Left ventricle myocardium inferior (tissue), 1 donor: ENCODE measurements at places on chromosomes 12 and 14. TPM values are rescaled to one million over a fixed set of nuclear protein-coding genes. Genes with fewer than 3 reads are reported as not detected.

DNA sequence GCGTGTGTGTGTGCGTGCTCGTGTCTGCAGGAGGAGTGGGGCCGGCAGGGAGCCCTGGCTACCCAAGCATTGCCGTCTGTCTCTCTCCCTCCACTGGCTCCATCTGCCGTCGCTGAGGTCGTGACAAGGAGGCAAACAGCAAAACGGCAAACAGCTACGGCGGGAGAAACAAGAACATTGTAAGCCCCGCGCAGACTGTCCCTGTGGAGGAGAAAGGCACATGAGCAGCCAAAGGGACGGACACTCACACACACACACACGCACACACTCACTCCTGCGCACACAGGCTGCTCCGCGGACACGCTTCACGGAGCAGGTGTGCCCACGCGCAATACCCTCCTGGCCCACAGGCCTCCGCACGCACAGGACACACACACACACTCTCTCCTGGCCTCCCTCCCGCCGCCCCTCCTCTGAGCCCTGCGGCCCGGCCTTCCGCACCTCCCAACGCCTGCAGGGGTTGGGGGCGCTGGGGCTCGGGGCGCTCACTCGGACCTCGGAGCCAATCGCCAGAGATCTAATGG is 905 bp downstream of the CISTR start:
- DNase-seq, result peak; percentile 32
- peak overlapping the region; percentile 67 for H3K27ac ChIP-seq
- peaks cover 37% of the 10 kb centered on the region for H3K4me1 ChIP-seq
- no peaks in the 10 kb centered on the region for H3K36me3 ChIP-seq
- peaks cover 57% of the 10 kb centered on the region for H3K27me3 ChIP-seq

GRCh38 chr14:34120185-34120977 is 169.5 kb upstream of the EGLN3 start:
- H3K27ac ChIP-seq, result peak overlapping the region; percentile 29
- H3K27me3 ChIP-seq, result no peaks in the 10 kb centered on the region
- no peak overlapping the region for H3K4me3 ChIP-seq
- H3K36me3 ChIP-seq, result no peaks in the 10 kb centered on the region
- no peak for DNase-seq

DNA sequence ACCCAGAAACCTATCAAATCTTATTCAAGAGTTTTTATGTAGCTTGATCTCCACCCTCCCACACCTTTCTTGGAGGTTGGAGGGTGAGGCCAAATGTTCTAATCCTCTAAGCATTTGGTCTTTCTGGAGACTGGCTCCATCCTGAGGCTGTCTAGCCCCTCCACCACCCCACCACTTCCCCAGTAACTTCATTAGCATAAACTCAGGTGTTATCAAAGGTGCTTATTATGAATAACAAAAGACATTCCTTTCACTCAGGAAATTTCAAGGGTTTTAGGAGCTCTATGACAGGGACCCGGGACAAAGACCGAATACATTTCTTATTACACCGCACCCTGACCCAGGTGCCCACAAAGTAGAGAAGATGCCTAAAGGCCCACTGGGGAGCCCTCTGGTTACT is 2.8 kb upstream of the TMEM229B start:
- no peak overlapping the region for H3K27ac ChIP-seq
- DNase-seq, result no peak
- H3K4me3 ChIP-seq, result no peak overlapping the region
- H3K27me3 ChIP-seq, result no peaks in the 10 kb centered on the region
- H3K36me3 ChIP-seq, result no peaks in the 10 kb centered on the region

- H3K36me3 ChIP-seq, result no peaks in the 10 kb centered on the region
- H3K27me3 ChIP-seq, result no peaks in the 10 kb centered on the region
- H3K4me3 ChIP-seq, result no peak overlapping the region
Observed at GRCh38 chr14:71555654-71556559, 376.3 kb upstream of the RGS6 start.

DNA sequence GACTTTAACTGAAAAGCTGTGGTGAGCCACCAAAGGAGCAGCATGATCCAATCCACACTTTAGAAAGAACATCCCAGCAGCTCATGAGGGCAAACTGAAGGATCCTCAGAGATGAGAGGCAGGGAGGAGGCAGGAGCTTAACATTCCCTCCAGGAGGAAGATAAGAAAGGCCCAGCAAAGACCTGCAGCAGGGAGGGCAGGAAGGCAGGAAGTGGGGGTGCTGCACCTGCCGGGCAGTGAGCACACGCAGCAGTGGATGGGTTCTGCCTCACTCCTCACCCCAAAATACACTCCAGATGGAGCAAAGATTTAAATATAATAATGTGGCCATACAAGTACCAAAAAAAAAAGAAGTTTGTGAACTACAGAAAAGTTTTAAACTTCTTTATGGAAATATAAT is 48.4 kb downstream of the GCH1 start:
- H3K27me3 ChIP-seq, result no peaks in the 10 kb centered on the region
- H3K4me3 ChIP-seq, result no peak overlapping the region
- H3K4me1 ChIP-seq, result peaks cover 14% of the 10 kb centered on the region
- H3K36me3 ChIP-seq, result no peaks in the 10 kb centered on the region
- H3K27ac ChIP-seq, result no peak overlapping the region
- no peak for DNase-seq

DNA sequence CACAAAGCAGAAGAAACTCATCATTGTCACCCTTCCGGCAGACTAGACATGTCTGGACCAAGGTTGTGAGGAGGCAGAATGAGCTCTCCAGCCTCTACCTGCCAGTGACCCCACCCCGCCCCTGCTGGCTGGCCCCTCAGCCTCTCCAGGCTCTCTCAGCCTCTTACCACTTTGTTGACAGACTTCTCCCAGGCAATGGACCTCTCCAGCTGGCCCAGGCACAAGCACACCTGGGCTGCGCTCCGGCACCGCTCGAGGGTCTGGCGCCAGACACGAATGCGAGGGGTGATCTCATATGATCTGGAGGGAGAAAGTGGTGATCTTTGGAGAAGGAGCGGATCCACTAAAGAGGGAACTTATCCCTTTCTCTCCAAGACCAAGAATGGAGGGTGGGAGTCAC is 30.3 kb downstream of the BAZ2A start:
- no peak overlapping the region for H3K4me3 ChIP-seq
- H3K27me3 ChIP-seq, result no peaks in the 10 kb centered on the region
- no peak for DNase-seq
- peaks cover 97% of the 10 kb centered on the region for H3K36me3 ChIP-seq

DNA sequence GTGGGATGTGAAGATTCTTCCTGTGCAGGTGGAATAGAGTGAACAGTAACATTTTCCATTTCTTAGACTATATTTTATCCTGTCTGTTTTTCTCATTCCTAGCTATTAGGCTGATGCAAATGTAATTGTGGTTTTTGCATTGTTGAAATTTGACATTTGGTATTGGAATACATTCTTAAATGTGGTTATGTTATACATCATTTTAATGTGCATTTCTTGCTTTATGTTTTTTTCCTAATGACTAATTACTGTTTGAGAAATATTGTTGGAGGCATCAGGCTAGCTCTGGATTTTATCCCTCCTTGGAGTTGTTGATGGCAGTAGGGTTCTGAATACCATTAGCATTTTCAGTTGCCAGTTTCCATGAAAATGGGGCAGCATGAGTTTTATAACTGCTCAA is 75.9 kb upstream of the GNG2 start:
- peak overlapping the region; percentile 16 for H3K27ac ChIP-seq
- peaks cover 3% of the 10 kb centered on the region for H3K4me1 ChIP-seq
- no peaks in the 10 kb centered on the region for H3K36me3 ChIP-seq

DNA sequence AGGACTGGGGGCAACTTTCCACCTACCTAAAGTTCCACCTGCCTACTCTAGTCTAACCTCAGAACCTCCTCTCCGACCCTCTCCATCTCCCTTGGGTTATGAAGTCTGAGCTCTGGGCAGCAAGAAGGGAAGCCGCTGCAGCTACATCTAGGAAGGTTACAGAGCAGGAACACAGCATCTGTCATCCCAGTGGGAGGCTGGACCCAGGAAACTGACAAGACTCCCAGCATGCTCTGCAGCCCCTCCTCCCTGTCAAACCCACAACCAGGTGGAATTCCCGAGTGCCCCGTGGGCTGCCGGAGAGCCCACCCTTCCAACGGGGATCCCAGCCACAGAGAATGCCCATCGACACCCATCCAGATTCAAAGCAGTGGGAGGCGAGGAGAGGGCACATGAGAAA is 2.1 kb downstream of the TESC start:
- H3K27me3 ChIP-seq, result peaks cover 32% of the 10 kb centered on the region
- H3K4me3 ChIP-seq, result peak overlapping the region; percentile 91
- H3K36me3 ChIP-seq, result no peaks in the 10 kb centered on the region
- H3K4me1 ChIP-seq, result peaks cover 84% of the 10 kb centered on the region
- peak overlapping the region; percentile 82 for H3K27ac ChIP-seq
- no peak for DNase-seq

DNA sequence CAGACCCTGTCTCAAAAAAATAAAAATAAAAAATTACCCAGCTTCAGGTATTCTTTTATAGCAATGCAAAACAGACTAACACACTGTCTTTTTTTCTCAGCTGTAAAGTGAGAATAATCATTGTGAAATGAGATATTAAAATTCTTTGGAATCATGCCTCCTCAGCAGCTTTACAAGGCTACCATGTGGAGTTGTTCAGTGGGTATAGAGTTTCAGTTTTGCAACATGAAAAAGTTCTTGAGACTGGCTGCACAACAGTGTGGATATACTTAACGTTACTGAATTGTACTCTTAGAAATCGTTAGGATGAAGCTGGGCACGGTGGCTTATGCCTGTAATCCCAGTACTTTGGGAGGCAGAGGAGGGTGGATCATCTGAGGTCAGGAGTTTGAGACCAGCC is 15.7 kb upstream of the MAPKAPK5 start:
- no peaks in the 10 kb centered on the region for H3K27me3 ChIP-seq
- DNase-seq, result no peak
- no peak overlapping the region for H3K27ac ChIP-seq
- H3K36me3 ChIP-seq, result no peaks in the 10 kb centered on the region
- H3K4me3 ChIP-seq, result no peak overlapping the region

DNA sequence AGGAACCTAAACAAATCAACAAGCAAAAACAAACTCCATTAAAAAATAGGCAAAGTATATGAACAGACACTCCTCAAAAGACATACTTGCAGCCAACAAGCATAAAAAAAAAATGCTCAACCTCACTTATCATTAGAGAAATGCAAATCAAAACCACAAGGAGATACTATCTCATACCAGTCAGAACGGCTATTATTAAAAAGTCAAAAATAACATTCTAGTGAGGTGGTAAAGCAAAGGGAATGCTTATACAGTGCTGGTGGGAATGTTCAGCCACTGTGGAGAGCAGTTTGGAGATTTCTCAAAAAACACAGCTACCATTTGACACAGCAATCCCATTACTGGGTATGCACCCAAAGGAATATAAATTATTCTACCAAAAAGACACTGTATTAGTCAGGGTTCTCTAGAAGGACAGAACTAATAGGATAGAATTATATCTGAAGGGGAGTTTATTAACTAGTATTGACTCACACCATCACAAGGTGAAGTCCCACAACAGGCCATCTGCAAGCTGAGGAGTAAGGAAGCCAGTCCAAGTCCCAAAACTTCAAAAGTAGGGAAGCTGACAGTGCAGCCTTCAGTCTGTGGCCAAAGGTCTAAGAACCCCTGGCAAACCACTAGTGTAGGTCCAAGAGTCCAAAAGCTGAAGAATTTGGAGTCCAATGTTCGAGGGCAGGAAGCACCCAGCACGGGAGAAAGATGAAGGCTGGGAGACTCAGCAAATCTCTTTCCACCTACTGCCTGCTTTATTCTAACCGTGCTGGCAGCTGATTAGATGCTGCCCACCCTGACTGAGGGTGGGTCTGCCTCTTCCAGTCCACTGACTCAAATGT is 101.6 kb upstream of the KRAS start:
- H3K27me3 ChIP-seq, result no peaks in the 10 kb centered on the region
- no peak overlapping the region for H3K27ac ChIP-seq
- H3K4me3 ChIP-seq, result no peak overlapping the region
- no peak for DNase-seq
- H3K36me3 ChIP-seq, result no peaks in the 10 kb centered on the region

GRCh38 chr14:75322746-75323145 is 44.1 kb downstream of the FOS start:
- H3K4me1 ChIP-seq, result no peaks in the 10 kb centered on the region
- no peak overlapping the region for H3K4me3 ChIP-seq
- no peaks in the 10 kb centered on the region for H3K36me3 ChIP-seq
- no peak overlapping the region for H3K27ac ChIP-seq

DNA sequence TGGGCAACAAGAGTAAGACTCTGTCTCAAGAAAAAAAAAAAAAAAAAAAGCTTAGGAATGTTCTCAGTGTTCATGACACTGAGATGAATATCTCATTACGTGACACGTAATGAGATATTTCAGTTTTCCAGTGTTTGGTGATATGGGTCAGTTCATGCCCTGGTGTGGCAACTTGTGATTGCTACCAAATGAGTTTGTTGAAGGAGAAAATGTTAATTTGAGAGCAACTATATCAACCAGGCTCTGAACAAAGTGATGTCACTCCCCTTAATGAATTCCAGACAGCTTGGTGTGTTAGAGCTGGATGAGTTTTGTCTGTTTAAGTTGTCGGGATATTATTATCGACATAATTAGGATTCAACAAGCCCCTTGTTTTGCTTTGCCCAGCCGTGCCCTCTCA is 211.7 kb downstream of the DPF3 start:
- no peaks in the 10 kb centered on the region for H3K27me3 ChIP-seq
- no peak for DNase-seq
- H3K4me1 ChIP-seq, result peaks cover 14% of the 10 kb centered on the region
- H3K36me3 ChIP-seq, result peaks cover 3% of the 10 kb centered on the region
- no peak overlapping the region for H3K27ac ChIP-seq
- no peak overlapping the region for H3K4me3 ChIP-seq

DNA sequence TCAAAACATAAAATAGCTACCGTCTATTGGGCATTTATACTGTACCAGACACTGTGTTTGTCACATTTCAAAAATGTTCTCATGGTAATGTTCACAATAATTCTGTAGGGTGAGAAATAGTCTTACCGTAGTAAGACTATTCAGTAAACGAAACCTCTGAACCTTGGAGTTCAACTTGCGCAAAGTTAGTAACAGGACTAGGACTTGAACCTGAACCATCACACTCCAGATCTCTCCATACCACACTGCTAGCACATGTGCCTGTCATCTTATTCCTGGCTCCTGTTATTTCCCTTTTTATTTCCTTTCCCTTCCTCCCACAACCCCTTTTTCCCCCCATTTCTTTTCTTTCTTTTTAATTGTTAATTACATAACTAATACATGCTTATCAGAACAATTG is 65.4 kb downstream of the PLEKHA5 start:
- H3K4me1 ChIP-seq, result peaks cover 66% of the 10 kb centered on the region
- H3K4me3 ChIP-seq, result no peak overlapping the region
- no peaks in the 10 kb centered on the region for H3K27me3 ChIP-seq
- no peak for DNase-seq
- no peaks in the 10 kb centered on the region for H3K36me3 ChIP-seq

- no peaks in the 10 kb centered on the region for H3K27me3 ChIP-seq
- peaks cover 13% of the 10 kb centered on the region for H3K36me3 ChIP-seq
- peaks cover 72% of the 10 kb centered on the region for H3K4me1 ChIP-seq
- H3K27ac ChIP-seq, result peak overlapping the region; percentile 84
- H3K4me3 ChIP-seq, result no peak overlapping the region
Observed at GRCh38 chr12:11756022-11756421, 106.5 kb downstream of the ETV6 start.

GPN3 gene
- total RNA-seq, result 29.3 TPM

TAS2R8 gene
- not detected for total RNA-seq

MARK3 gene
- total RNA-seq, result 103 TPM

PYGL gene
- 5.8 TPM for total RNA-seq

MARS1 gene
- 73.1 TPM for total RNA-seq

ARMH4 gene
- 7.3 TPM for total RNA-seq

GALNT16 gene
- total RNA-seq, result 70.5 TPM

OAS2 gene
- 4.8 TPM for total RNA-seq

CERS5 gene
- total RNA-seq, result 7.6 TPM

CLEC1B gene
- total RNA-seq, result not detected
